Thyroid gland (tissue), 4 donors: ENCODE measurements at places on chromosomes 12 and 14. TPM values are rescaled to one million over a fixed set of nuclear protein-coding genes. Genes with fewer than 3 reads are reported as not detected.

GRCh38 chr12:115785548-115785947 lies 491.9 kb downstream of the MED13L start:
- no peak for DNase-seq
- no peaks in the 10 kb centered on the region for H3K27me3 ChIP-seq
- no peaks in the 10 kb centered on the region for H3K36me3 ChIP-seq
- no peak overlapping the region for H3K4me3 ChIP-seq
- H3K27ac ChIP-seq = no peak overlapping the region

DNA sequence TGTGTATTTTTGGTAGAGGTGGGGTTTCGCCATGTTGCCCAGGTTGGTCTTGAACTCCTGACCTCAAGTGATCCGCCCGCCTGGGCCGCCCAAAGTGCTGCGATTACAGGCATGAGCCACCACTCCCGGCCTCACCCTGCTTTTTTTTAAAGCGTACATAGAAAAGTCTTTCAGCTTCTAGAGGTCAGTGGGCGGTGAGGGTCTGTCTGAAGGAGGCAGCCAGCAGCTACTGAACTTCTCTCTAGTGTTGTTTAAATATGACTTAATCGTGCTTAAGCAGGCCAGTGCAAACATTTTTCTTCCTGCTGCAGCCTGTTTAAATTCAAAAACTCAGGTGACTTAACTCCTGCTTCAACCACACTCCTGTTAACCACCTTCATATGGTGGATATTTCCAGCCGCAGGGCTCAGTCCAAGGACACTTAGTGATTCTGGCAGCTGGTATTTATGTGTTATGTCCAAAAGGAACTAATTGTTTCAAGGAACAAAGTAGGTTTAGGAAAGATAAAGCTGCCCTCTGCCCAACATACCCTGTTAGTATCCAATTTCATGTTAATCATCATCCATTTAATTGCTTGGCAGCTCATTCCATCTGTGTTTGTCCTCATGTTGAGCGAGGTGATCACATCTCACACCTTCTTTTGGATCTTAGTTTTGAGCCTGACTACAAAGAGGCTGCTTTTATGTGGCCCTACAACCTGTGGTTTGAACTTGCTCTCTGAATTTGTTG lies 2.0 kb downstream of the PRKAB1 start:
- peak overlapping the region; percentile 55 for H3K27ac ChIP-seq
- peaks cover 27% of the 10 kb centered on the region for H3K36me3 ChIP-seq
- no peaks in the 10 kb centered on the region for H3K27me3 ChIP-seq
- no peak for DNase-seq

ADCY6 gene
- 23.6 TPM for total RNA-seq

ZFC3H1 gene
- 47.2 TPM for total RNA-seq

DNA sequence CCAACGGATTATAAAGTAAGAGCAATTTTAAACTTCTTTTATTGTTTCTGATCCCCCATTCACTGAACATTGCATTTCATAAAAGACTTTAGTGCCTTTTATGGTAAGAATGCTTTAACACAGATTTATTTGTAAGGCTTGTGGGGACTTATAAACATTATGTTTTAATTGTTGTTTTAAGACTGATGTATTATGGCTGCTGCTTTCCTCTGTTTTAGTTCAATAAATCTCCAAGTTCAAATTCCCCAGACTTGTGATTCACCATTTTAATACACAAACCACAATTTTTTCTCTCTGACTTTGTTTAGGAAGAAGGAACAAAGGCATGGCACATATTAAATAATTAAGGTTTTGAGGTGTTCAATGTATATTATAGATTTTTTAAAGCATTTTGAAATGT lies 753.3 kb downstream of the SLC6A15 start:
- no peak overlapping the region for H3K27ac ChIP-seq
- no peaks in the 10 kb centered on the region for H3K27me3 ChIP-seq
- H3K4me3 ChIP-seq = no peak overlapping the region
- no peak for DNase-seq

PLA2G1B gene
- total RNA-seq = not detected

SLCO1B1 gene
- not detected for total RNA-seq
